NK-92 treated with Interleukin-12 subunit alpha and Interleukin-12 subunit beta, amount 100 ng/mL, for 24 hours (cell line): ENCODE measurements at places on chromosomes 1 and 21.
A peak's percentile ranks its signal among the peaks of the same experiment; 100 is the strongest.

- no peak for DNase-seq
Measured at GRCh38 chr21:45241357-45241756, 46.3 kb downstream of the POFUT2 start.

DNA sequence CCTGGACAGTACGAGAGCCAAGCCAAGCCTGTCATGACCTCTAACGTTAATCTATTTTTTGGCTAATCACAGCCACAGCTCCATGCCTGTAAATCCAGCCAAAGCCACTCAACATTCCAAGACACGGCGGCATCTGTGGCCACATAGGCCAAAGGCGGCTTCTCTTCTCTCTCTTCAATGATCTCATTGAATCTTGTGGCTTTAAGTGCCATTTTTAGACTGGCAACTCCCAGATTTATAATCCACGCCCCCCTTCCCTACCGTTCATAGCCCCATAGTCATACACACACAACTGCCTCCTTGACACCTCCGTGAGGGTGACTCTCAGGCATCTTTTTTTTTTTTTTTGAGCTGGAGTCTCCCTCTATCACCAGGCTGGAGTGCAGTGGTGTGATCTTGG lies 5.7 kb upstream of the SELENON start:
- DNase-seq = no peak

- DNase-seq = peak; percentile 92
Measured at GRCh38 chr1:228463559-228464455, 23.4 kb upstream of the RNF187 start.

- DNase-seq = no peak
Measured at GRCh38 chr1:243312952-243313634, 57.3 kb downstream of the SDCCAG8 start.

- no peak for DNase-seq
Measured at GRCh38 chr1:24743404-24744211, 1.6 kb upstream of the CLIC4 start.

DNA sequence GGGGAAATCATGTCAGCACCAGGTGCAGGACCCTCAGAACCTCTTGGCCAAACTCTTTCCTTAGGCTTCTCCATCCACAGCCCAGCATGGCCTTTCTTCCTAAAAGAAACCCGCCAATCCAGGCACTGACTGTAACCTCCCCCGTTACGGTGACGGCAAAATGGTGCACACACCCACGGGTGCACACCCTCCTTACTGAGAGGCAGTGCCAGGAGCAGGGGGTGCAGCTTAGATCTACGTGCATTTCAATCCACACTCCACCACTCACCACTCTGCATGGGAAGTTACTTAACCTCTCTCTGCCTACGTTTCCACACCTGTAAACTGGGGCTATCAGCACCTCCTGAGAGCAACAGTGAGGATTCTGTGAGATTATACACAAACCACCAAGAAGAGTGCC lies 31.0 kb downstream of the SUSD4 start:
- DNase-seq = no peak

DNA sequence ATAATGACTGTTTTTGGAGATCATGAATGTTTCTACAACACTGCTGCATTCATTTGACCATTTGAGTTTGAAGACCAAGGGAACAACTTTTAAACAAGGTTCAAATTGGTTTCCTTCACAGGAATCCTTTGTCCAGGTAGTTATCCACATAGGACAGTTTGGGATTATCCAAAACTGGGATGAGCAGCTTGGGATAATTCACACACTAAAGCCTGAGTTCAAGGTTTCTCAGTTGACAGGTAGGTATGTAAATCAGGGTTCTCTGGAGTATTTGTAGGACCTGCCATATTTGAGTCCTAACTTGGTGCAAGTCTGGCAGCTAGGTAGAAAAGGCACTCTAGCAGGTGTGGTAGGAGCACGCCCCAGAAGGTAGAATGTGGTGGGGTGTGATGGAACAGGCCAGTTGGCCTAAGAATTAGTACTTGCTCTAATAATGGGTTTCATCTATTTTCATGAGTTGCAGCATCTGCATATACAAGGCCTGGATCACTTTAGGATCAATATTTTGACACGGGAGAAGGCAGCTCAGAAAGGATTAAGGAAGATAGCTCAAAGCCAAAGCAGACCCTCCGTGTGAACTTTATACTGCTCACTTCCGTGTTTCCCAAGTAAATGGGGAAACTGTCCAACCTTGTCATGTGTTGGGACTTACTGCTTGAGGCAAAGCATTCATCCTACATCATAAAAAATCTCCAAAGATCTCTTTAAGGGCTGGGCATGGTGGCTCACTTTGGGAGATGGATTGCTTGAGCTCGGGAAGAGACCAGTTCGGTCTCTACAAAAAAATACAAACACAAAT lies 14.1 kb upstream of the RAB42 start:
- DNase-seq = no peak

DNA sequence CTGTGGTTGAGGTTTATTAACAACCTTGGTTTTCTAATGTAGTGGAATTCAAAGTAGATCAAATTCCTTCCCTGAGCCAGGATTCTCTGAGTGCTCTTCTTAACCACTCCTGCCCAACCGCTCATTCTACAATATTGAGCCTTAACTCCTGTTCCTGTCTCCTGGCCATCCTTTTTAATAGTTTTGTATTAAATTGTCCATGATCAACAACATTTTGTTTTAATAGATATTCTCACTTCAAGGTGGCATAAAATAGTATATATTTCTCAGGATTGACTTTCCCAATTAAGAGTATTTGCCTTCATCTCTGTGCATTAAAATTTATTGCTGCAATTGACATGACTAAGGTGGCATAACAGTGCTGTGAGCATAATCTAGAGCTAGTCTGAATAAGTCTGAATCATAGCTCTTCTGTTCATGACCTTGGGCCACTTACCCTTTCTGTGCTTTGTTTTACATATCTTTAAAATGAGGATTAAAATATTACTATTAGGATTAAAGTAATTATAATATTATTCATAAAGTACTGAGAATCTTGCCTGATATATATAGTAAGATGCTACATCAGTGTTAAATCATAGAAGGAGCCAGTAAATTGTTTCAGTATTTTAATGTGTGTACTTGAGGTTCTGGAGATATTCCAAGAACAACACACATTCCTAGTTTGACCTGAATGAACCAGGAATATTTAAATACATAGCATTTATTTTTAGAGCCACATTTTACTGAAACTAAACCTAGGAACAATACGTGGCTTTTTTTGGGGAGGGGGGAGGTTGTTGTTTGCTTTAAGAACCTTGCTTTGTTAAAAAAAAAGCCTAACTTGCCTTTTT lies 76.4 kb downstream of the ADGRL2 start:
- DNase-seq = no peak

- DNase-seq = no peak
Measured at GRCh38 chr1:165851034-165851658, 23.7 kb downstream of the UCK2 start.

DNA sequence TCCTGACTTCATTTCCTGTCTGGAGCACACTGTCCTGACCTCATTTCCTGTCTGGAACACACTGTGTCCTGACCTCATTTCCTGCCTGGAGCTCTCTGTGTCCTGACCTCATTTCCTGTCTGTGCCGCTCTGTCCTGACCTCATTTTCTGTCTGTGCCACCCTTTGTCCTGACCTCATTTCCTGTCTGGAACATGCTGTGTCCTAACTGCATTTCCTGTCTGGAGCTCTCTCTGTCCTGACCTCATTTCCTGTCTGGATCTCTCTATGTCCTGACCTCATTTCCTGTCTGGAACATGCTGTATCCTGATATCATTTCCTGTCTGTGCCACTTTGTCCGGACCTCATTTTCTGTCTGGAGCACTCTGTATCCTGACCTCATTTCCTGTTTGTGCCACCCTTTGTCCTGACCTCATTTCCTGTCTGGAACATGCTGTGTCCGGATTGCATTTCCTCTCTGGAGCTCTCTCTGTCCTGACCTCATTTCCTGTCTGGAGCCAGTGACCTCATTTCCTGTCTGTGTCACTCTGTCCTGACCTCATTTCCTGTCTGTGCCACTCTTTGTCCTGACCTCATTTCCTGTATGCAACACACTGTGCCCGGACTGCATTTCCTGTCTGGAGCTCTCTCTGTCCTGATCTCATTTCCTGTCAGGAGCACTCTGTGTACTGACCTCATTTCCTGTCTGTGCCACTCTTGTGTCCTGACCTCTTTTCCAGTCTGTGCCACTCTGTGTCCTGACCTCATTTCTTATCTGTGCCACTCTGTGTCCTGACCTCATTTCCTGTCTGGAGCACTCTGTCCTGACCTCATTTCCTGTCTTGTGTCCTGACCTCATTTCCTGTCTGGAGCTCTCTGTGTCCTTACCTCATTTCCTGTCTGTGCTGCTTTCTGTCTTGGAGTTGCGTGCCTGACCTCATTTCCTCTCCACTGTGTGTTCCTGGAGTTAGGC lies 27.6 kb downstream of the SKI start:
- DNase-seq = peak; percentile 44

DNA sequence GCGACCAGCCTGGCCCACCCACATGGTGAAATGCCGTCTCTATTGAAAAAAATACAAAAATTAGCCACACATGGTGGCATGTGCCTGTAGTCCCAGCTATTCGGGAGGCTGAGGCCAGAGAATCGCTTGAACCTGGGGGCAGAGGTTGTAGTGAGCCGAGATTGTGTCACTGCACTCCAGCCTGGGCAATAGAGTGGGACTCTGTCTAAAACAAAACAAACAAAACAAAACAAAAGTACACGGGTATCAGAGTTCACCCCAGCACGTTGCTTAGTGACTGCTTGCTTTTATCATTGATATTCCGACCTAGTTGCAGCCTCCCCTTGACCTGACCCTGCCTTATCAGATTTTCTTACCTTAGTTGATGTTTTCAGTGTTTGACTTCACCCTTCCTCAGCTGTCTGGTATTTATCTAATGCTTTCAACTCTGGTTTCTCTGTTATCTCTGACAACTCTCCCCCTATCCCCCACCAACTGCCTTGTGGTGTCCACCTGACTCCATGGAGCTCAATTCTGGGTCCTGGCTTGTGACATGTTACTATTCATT lies 5.1 kb downstream of the TLCD4 start:
- DNase-seq = no peak

DNA sequence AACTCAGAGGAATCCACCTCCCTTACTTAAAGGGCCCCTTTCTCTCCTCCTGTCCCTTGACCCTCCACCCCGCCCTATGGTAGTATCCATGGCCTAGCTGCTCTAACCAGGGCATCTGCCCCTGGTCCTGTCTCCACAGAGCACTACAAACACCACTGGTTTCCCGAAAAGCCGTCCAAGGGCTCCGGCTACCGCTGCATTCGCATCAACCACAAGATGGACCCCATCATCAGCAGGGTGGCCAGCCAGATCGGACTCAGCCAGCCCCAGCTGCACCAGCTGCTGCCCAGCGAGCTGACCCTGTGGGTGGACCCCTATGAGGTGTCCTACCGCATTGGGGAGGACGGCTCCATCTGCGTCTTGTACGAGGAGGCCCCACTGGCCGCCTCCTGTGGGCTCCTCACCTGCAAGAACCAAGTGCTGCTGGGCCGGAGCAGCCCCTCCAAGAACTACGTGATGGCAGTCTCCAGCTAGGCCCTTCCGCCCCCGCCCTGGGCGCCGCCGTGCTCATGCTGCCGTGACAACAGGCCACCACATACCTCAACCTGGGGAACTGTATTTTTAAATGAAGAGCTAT lies 1.7 kb downstream of the BTG2 start:
- no peak for DNase-seq

- DNase-seq = no peak
Measured at GRCh38 chr1:115073298-115074087, 15.8 kb downstream of the TSPAN2 start.

GRCh38 chr1:197481101-197481500 lies 213.0 kb downstream of the CRB1 start:
- no peak for DNase-seq

DNA sequence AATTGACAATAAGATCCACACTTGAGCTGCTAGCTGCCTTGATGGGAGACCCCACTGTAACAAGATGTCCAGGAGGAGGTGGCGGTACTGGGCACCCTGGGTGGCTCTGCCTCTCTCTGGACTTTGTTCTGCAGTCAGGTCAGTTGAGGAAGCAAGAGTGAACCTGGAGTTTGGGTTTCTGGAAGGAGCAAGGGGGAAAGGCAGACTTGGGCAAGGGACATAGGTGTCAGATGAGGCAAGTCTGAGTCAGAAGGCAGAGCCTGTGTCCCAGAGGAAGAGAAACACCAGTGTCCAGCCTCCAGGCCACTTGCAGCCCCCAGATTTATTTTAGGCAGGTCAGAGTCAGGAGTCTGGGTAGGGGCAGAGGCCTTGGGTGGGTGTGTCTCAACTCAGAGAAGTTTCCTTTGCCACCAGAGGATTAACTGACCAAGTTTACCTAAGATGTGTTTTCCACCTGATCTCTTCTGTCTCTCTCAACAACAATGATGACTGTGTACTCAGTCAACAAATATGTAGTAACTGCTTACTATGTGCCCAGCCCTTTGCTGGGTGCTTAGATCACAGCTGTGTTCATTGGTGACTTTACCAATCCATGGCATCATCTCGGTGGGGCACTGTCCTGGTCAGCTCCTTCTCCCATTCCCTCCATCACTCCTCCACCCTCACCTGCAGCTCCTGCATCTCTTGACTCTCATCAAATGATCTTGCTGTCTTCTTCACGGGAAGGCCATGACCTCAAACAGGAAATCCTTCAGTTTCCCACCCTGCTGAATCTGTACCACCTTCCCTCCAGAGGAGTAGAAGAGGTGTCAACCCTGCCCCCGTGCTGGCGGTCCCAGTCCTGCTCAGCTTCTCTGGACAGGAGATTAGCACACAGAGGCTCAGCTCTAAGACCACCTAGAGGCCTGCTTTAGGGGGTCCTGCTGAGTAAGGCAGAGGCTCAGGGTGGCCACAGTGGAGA lies 36.6 kb downstream of the ELF3 start:
- DNase-seq = no peak

- DNase-seq = no peak
Measured at GRCh38 chr1:39958403-39959200, 3.7 kb downstream of the MFSD2A start.

DNA sequence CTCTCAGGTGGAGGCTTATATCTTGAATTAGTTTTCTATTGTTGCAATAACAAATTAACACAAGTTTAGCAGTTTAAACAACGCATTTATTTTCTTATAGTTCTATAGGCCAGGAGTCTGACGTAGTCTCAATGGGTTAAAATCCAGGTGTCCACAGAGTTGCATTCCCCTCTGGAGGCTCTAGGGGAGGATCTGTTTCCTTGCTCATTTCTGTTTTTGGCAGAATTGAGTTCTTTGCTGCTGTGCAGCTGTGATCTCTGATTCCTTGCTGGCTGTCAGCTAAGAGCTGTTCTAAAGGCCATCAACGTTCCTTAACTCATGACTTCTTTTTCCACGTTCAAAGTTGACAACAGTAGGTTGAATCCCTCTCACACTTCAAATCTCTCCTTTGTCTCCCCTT lies 31.8 kb downstream of the S100A10 start:
- no peak for DNase-seq

GRCh38 chr21:42025376-42026081 lies 15.4 kb upstream of the ZBTB21 start:
- no peak for DNase-seq

DNA sequence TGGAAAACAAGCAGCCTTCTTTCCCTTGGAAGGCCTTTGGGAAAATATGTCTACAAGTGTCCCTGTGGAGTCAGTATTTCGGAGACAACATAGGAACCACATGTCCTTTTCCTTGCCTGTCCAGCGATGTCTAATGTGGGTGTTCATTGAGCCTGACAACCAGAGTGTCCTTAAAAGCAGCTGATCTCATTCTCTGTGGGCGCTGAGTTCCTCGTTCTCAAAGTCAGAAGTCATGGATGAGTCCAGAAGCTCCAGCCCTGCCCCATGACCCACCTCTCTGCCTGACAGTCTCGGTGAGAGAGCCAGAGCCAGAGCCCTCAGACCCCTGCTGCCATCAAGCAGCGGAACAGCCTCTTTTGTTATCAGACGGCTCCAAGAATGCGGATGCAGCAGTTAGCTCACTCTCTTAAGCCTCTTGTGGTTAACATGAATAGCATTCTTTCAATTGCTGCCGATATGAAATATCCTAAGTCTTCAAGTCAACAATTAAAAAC lies 329.2 kb downstream of the TGFB2 start:
- no peak for DNase-seq

GRCh38 chr1:23167353-23168078 lies 1.1 kb downstream of the LUZP1 start:
- DNase-seq = no peak
